Left lobe of liver (tissue), 2 donors: ENCODE measurements at places on chromosomes 5 and 9. TPM values are rescaled to one million over a fixed set of nuclear protein-coding genes. Genes with fewer than 3 reads are reported as not detected.

DNA sequence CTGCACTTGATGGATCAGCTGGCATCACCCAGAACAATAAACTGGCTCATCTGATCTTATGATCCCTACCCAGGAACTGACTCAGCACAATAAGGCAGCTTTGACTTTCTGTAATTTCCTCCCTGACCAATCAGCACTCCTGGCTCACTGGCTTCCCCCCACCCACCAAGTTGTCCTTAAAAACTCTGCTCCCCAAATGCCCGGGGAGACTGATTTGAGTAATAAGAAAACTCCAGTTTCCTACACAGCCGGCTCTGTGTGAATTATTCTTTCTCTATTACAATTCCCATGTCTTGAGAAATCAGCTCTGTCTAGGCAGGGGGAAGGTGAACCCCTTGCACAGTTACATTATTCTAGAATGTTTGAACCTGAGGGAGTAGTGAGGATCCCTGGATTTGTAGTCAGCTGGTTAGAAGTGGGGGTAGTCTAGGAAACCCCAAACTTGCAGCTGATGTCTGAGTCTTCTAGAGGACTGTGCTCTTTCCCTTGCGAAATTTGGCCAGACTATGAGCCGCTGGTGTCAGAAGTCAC lies 111.7 kb upstream of the NEK6 start:
- no peak for DNase-seq

GRCh38 chr9:109312783-109313182 lies 8.1 kb downstream of the EPB41L4B start:
- no peak for DNase-seq

Gene PCDHA11
- 0.23 TPM for total RNA-seq

GRCh38 chr9:81530310-81530810 lies 159.0 kb downstream of the TLE1 start:
- DNase-seq, result no peak

- no peak for DNase-seq
These were observed 228.2 kb upstream of the TYRP1 start for GRCh38 chr9:12464910-12465512.

- DNase-seq, result no peak
These were observed 154.4 kb downstream of the NPR3 start for GRCh38 chr5:32865475-32865874.

Gene TRIM32
- 8.0 TPM for total RNA-seq

GRCh38 chr5:141869040-141869439 lies 9.2 kb downstream of the PCDH1 start:
- DNase-seq, result no peak

Gene KCTD16
- total RNA-seq, result 0.05 TPM

DNA sequence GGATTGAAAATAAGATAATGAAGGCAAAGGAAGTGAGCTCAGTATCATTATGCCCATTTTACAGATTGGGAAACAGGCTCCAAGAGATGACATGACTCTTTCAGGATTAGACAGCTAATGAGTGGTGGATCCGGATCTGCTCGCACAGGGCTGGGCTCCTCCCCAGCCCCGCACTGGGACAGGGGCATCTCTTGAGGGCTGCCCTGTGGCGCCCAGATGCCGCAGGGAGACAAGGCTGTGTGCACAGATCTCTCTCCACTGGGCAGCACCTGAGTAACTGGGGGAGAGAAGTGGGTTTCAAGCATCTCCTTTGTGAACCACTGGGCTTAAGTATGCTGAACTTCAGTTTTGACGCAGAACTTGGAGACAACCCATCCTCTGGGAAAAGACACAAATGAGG lies 43.9 kb downstream of the ADAMTS2 start:
- DNase-seq, result no peak

DNA sequence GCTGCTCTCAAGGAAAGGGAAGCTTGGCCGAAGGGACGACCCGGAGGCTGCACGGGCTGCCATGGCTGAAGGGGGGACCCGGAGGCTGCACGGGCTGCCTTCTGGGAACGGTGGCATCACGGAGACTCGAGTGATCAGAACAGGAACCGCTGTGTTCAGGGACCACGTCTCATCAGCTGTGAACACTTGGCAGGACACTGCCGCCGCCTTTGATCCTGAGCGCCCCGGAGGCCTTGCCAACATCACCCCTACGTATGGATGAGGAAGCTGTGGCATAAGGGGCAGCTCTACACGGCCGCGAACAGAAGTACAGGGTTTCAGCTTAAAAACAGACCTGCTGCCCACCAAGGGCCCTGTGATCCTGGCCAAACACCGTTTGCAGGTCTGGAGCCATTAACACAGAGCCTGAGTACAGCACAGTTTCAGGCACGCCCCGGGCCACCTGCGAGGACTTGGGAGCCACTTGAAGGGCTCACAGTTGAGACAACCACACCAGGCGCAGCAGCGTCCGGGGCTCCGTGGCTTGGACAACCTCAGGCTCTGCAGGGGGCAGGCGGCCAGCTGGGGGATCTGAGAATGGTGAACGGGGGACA lies 23.9 kb upstream of the TERT start:
- peak; percentile 40 for DNase-seq

- peak; percentile 95 for DNase-seq
These were observed 20.6 kb downstream of the DYNC2I2 start for GRCh38 chr9:128636024-128636390.

Gene CD14
- 211 TPM for total RNA-seq

DNA sequence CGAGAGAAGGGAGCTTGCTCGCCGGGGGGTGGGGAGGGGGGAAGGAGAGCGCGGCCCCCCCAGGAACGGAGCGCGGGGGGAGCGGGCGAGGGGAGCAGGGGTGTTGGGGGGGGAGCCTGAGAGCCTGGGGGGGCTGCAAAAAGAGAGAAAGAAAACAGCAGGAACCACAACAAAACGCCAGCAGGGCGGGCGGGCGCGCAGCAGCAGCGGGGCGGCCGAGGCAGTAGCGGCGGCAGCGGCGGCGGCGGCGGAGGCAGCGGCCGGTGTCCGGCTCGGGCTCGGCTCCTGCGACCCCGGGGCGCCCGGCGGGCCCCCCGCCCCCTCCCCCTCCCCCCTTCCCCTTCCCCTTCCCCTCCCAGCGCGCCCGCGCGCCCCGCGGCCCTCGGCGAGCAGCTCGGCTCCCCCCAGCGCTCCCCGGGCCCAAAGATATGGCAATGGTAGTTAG lies 1.6 kb downstream of the NR2F1 start:
- no peak for DNase-seq

- peak; percentile 63 for DNase-seq
These were observed 592 bp downstream of the UBAP2 start for GRCh38 chr9:34047864-34048726.

- peak; percentile 46 for DNase-seq
These were observed 902 bp downstream of the HABP4 start for GRCh38 chr9:96450613-96451528.

Gene TMOD1
- 10.6 TPM for total RNA-seq

Gene ADGRD2
- not detected for total RNA-seq

Gene TGFBI
- 49.3 TPM for total RNA-seq

Gene PRRX2
- total RNA-seq, result not detected

Gene CDKN2B
- total RNA-seq, result 0.93 TPM

Gene HSPA9
- total RNA-seq, result 201 TPM

- peak; percentile 88 for DNase-seq
These were observed 98.9 kb upstream of the PHYKPL start for GRCh38 chr5:178331491-178331996.

Gene GFPT2
- total RNA-seq, result 0.78 TPM

DNA sequence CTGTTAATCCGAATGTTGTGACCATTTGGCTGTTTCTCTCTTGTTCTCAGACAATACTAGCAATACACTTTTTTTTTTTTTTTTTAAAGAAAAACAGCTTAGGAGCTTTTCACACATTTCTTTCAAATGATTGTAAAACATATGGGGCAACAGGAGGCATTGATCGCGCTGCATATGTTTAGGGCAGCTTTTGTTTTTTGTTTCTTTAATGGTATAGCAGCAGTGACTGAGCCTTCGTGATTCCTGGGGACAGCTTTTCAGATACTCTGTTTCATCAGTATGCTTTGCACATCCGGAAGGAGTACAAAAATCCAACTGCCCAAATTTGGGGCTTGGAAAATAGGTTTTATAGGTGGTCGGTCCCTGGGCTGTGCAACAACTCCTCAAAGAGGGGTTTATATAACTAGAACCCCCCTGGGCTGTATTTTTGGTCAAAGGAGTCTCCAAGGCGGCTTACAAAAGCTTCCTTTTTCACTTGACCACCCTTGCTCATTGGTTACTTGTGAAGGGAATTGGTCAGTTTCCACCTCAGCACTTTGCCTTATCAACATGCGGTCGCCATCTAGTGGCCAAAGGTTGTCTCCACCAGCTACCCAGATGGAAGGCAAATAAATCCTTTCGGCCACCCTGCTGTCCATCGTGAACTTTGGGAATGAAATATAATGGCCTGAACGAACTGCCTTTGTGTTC lies 91.8 kb downstream of the PDE6A start:
- DNase-seq, result peak; percentile 75

GRCh38 chr9:89189215-89189614 lies 10.6 kb upstream of the SHC3 start:
- no peak for DNase-seq
